ENCODE measurements at places on chromosomes 12 and 14.

DNA sequence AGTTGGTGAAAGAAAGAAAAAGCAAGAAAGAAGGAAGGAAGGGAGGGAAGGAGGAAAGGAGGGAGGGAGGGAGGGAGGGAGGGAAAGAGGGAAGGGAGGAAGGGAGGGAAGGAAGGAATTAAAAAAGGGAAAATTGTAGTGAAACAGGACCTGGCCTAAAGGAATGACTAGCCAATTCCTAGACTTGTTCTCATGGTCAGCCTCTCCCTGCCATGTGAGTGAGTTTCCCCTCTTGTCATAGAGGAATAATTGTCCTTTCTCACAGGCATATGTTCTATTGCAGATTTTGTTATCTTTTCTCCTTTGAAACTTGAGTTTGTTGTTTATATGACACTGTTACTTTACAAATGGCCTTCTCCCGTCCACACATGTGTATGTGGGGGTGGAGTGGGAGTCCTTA lies 81.9 kb downstream of the TMEM260 start:
- DNase-seq = no peak

GRCh38 chr14:102162487-102162886 lies 22.8 kb downstream of the WDR20 start:
- no peak for DNase-seq

- DNase-seq = no peak
These were observed 8.7 kb upstream of the TCL1A start for GRCh38 chr14:95722525-95723190.

DNA sequence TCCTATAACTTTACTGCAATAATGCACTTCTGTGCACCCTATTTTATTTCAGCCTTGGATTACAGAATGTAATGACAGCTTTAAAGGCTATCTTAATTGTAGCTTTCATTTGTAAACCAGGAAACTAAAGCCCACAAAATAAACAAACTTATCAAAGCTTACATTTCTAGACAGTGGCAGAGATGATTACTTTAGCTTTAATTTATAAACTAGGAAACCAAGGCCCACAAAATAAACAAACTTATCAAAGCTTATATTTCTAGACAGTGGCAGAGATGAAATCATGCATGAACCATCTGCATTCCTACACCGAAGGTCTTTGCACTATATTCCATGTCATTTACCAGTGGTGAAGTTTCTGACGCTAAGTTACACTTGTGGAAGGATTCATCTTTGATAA lies 74.4 kb downstream of the PRKD1 start:
- no peak for DNase-seq

- DNase-seq = no peak
These were observed 89.3 kb upstream of the RFX4 start for GRCh38 chr12:106493531-106493930.

All from activated effector memory CD4-positive, alpha-beta T cell treated with Interleukin-2 at 50 U/mL for 16 hours (primary cell).